ENCODE measurements at places on chromosomes 16 and 17. TPM values are rescaled to one million over a fixed set of nuclear protein-coding genes. Genes with fewer than 3 reads are reported as not detected.

DNA sequence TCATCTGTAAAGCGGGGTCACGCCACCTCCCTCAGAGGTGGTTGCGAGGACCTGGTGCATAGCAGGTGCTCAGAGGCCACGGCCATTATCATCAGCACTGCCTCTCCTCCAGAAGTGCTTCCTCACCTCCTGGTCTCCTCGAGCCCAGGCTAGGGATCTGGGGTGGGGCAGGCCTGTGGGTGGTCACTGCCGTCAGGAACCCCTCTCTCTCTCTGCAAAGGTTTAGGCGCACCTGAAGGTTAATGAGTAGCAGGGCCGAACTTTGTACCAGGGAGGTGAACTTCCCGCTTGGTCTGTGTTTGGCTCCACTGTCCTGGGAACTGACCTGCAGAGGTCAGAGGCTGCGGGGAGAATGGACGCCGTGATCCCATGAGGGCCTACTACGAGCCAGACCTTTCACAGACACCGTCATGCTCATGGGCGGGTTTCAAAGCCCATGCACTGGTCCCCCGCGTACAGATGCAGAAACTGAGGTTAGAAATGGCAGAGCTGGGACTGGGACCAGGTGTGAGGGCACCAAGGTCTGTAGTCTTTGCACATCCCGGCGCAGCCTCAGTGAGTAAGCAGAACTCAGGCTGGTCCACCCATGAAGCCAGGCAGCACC, 13.8 kb downstream of the JUP start:
- DNase-seq, result no peak

DNA sequence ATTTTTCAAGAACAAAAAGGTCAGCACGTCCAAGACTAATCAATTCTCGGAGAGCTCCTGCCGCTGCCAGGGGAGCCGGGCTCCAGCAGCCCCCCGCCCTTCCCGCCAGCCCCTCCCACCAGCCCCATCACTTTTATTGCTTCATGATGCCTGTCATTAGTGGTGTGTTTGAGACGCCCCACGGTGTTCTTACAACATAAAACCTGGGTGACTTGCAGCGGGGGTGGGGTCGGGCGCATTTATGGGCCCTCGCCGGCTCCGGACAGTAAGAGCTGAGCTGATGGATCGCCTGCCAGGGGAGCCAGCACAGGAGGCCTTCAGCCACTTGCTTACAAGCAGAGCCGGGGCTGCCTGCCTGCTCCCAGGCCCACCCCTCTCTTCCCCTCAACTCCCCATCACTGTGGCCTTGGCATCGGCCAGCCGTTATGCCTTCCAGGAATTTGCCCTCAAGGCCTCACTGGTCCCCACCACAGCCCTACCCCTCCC, 82.9 kb upstream of the CBX4 start:
- DNase-seq, result no peak

- DNase-seq, result peak; percentile 72
These were observed 158.4 kb upstream of the FAM20A start for GRCh38 chr17:68759343-68760140.

DNA sequence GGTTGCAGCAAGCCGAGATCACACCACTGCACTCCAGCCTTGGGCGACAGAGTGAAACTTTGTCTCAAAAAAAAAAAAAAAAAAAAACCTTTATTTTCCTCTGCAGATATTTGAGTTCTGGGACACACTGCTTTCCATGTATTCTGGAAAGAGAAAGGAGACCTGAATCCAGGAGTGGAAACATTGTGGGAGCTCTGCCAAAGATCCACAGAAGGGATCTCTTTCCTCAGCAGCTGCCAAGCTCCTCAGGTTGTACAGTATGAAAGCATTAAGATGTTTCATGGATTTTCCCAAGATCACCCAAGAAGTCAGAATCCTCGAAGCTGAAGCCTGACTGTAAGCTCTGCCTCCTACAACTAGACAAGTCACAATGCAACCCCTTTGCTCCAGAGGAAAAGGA, 13.5 kb downstream of the NPRL3 start:
- DNase-seq, result no peak

PRDM7 gene
- total RNA-seq, result not detected

DNA sequence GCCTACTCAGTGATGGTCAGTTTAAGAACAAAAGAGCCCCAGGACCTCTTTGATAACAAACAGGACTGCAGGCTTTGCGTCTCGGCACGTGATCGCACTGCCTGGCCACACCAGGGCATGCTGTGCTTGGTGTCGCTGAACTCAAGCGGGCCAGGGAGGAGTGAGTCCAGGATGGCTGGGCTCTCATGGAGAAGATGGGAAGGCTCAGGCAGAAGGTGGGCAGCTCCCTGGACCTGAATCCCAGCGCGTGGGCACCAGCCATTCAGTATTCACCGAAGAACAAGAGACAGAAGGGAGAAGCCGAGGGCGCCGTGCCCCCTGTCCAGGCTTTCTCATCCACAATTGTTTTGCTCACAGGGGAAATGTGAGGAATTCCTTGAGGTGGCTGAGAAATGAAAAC, 11.9 kb downstream of the KATNB1 start:
- DNase-seq, result no peak

- no peak for DNase-seq
These were observed 7.5 kb upstream of the NOS2 start for GRCh38 chr17:27807567-27808470.

CEP295NL gene
- 11.8 TPM for total RNA-seq

- DNase-seq, result no peak
These were observed 40.3 kb downstream of the MARVELD3 start for GRCh38 chr16:71666264-71666663.

PDIA2 gene
- 5.3 TPM for total RNA-seq

ABCC1 gene
- 21.8 TPM for total RNA-seq

DNA sequence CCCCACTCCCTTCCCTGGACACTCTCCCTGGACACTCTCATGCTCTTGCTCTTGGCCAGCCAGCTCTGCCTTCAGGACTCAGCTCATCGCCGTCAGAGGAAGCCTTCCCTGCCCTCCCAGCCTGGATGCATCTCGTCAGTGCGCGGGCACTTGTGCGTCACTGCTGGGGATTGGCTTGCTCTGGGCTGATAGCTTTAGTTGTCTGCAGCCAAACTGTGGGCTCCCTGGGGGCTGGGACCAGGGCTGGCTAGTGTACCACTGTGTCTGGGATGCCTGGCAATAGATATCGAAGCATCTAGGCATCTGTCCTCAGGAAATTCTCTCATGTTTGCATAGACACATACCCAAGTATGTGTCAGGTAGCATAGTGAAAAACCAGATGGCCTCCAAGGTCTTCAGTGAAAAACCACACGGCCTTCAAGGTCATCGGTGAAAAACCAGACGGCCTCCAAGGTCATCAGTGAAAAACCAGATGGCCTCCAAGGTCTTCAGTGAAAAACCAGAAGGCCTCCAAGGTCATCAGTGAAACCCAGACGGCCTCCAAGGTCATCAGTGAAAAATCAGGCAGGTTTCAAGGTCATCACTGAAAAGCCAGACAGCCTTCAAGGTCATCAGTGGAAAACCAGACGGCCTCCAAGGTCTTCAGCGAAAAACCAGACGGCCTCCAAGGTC, 72.0 kb downstream of the CMIP start:
- no peak for DNase-seq

TMEM238L gene
- total RNA-seq, result not detected

- DNase-seq, result no peak
These were observed 5.2 kb upstream of the PKMYT1 start for GRCh38 chr16:2985462-2985861.

Data from omental fat pad (tissue), 4 donors.